ENCODE measurements at places on chromosomes 12 and 14.

- no peak for DNase-seq
Observed at GRCh38 chr12:12903642-12904609, 12.6 kb downstream of the GPRC5A start.

DNA sequence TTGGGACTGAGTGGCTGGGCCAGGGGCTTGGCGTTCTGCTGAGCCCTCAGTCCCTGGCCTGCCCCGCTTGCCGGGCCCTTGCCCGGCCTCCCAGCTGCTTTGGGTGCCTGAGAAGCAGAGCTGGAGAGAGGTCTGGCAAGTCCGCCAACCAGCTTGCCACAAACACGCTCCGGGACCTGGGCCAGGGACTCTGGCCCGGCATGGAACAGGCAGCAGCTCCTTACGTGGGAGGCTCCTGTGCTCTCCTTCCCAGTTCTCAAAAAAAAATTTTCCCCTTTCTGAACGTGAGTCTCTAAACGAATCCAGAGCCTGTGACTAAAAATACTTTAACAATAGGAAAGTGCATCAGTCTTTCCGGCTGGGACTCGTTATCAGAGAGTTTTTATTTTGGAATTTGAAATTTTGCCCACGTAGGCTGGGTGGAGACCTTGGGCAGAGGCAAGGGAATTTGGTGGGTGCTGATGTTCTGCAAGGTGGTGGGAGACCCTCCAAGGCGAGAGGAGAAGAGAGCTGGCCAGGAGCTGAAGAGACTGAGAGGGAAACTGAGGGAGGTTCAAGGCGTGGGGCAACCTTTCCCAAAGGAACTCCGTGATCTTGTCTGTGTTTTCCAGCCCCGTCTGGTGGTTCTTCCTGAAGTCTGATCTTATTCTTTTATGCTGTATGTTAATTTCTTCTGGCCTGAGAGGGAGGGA, 6.8 kb upstream of the NR4A1 start:
- DNase-seq = peak; percentile 89

DNA sequence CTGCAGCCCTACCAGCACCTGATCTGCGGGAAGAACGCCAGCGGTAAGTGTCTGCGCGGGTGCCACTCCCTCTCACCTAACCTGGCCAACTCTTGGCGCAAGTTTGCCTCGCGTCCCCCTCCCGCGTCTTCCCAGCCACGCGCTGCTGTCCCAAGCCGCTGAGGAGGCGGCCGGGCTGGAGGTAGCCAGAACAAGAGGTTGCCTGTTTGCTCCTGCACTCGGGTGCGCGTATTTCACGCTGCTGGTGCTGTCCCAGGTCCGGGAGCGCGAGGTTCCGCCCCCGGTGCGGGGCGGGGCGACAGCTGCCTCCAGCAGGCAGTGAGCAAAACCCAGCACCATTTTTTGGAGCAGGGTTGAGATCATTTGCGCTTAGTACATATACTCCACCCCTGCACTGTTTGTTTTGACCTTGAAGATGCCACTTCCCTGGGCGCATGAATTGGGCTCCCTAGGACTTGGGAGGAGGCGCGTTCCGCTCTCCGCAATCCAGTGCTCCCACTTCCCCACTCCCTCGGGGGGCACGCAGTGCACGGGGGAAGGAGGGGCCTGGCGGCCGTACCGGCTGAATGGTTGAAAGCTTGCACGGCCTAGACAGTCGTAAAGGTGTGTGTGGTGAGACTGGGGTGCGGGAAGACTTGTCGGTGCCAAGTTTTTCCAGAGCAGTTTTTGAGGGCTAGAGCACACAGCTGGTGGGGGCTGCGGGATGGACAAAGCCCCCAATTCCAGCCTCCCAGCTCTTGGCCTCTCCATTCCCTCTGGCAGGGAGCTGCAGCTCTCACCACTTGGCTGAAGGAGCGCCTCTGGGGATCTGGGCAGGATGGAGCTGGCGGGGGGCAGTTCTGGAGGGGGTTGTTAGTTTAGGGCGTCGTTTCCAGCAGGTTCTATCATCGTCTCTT, 226.9 kb upstream of the CRY1 start:
- no peak for DNase-seq

DNA sequence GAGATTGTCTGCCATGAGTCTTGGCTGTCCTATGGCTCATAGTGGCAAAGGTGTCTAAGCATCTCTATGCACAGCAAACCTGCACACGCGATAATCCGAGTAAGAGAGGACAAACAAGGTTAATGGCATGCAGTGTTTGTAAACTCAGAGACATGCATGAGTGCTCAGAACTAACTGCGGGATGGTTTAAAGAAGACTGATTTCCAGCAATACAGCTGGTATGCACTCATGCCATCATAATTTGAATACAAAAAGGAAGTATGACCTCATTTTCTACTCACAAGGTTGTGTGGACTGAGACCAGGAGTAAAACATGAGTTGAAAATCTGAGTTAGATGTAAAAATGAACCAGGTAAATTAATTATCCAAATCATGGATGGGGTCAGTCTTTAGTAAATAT, 16.6 kb upstream of the TCP11L2 start:
- no peak for DNase-seq

DNA sequence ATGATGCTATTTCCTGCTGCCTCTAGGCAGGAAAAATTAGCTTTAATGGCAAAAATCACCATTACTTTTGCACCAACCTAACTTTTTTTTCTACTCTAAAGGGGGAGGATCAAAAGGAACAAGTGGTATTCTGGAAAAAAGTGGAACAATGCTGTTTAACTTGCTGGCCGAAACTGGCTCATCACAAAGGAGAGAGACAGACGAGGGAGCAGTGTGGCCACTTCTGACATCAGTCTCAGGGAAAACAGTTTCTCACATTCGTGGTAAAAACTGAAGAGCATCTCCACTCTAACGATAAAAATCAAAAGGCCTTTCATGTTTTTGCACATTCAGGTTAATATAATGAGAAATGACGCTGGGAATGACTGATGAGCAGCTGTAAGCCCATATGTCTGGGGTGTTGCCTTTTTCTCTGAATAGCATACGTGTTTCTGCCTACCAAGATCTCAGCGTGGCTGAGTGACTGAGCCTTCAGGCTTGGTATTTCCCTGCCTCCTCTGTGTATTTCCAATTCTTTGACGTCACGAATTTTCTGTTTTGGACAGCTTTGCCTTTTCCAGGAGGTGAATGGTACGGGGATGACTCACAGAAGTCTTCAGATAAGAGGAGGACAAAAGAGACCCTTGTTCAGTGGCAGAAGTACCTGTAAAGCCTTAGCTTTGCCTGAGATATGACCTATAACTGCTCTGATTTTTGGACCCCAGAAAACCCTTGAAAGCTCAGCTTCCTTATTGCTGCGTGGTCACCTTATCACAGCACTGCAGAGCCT, 358.8 kb downstream of the GLT1D1 start:
- DNase-seq = no peak

DNA sequence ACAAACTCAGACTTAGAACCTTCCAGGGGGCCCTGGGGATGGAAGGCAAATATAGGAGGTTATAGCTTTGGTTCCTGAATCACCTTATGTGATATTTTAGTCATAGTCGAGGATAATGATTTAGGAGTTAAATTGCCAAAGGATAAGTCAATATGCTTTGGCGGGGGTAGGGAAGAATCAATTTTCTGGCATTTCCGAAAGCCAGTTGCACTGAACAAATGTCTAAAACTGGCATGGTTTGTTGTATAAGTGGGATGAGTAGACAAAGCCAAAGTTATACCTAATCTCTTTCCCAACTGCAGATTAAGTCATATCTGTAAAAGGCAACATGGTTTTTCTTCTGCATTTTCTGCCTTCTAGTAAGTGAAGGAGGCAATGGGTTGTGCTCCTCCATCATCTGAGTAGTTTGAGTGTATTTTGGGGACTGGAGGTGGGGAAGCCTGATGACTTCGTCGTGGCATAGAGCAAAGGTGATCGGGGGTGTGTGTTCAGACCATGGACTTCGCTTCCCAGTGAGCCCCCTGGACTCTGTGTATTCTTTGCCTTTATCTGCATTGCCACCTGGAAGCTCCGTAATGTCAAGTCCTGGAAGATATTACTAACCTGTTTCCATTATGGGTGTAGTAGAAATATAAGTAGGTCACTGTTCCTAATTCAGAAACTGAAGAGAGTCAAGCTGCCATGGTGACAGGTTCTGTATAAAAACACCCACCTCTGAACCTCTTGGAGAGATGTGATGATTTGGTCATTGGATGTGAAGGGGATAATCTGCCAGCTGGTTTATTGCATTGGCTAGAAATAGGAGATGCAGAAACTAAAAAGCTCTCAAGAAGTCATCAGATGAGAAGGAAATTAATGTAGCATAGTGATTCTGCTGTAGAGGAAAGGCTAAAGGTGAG, 24.5 kb downstream of the PPFIBP1 start:
- no peak for DNase-seq

DNA sequence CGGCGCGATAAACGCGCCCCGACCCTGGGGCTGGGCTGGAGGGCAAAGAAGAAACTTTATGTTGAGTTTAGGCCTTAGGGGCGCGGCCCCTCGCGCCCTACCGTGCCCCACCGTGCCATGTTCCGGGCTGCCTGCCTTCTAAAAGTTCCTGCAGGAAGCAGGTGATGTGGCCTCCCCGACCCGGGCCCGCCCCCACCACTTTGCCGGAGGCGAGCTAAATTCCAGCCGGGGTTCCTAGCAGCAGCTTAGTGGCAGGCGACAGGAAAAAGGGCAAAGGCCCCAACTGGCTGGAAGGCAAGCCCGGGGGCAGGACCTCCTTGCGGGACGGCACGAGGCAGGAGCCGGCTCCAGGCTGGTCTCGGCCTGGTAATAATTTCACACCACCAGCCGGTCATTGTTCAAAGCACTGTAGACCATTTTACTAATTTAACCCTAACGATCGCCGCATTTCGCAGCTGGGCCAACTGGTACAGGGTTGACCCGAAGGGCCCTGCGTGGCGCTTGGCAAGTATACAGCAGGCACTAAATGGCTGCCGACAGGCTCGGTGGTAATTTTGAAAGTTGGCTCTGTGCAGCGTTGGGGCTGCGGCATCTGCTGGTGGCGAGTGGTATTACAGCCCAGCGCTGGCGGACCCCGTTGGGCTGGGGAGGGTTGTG, 895 bp upstream of the CCDC88C start:
- DNase-seq = no peak

- DNase-seq = no peak
Observed at GRCh38 chr14:99749142-99749541, 44.1 kb upstream of the EML1 start.

GRCh38 chr14:104085032-104085888, at the start of gene ASPG:
TSS of gene ASPG (plus strand) at chr14:104085700. CDS start at chr14:104085771, 71 bp downstream.
- no peak for DNase-seq

GRCh38 chr12:4143896-4144295, 129.7 kb upstream of the CCND2 start:
- DNase-seq = no peak

DNA sequence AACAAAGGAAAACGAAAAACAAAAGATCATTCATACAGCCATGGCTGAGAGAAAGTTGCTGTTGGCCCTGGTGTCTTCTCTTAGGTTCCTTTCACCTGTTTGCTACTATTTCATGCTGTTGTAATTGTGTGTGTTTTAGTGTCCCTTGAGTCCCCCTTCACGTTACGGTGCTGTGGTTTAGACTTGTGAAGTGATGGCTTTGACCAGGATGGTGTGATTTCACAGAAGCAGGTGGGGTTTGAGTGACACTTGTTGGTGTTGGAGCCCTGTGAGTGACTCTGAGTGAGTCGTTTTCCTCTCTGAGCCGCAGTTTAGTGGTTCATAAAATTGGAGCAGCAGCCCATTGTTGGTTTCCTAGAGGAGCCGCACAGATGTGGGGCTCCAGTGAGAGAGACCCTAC, 635.4 kb downstream of the VRK1 start:
- DNase-seq = no peak

DNA sequence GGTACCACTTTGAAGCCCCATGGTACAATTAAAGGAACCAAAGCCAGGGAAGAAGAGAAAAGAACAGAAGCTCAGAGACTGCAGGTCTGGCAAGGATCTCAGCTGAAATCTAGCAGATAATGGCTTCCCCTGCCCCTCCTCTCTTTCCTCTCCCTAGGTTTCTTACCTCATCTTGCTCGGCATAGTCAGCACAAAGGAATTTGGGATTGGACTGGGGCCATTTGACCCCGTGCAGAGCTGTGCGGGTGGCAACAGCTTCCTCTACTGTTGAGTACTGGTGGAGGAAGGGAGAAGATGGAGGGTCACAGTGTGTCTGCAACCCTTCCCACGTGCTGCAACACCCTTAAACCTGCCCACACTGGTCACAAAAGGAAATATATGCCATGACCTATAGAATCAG, 4.7 kb upstream of the CDH24 start:
- peak; percentile 83 for DNase-seq

GRCh38 chr12:122184517-122184916, 1.6 kb downstream of the LRRC43 start:
- no peak for DNase-seq

GRCh38 chr12:51056242-51056641, 8.1 kb downstream of the LETMD1 start:
- DNase-seq = no peak

- no peak for DNase-seq
Observed at GRCh38 chr14:60800409-60800808, 65.8 kb downstream of the MNAT1 start.

- peak; percentile 76 for DNase-seq
Observed at GRCh38 chr12:93127582-93128331, 198.7 kb upstream of the EEA1 start.

GRCh38 chr14:79017561-79017960, 847.4 kb downstream of the NRXN3 start:
- no peak for DNase-seq

- no peak for DNase-seq
Observed at GRCh38 chr12:104775731-104776231, 182.3 kb downstream of the SLC41A2 start.

GRCh38 chr14:30680036-30680435, 57.9 kb downstream of the SCFD1 start:
- DNase-seq = no peak

DNA sequence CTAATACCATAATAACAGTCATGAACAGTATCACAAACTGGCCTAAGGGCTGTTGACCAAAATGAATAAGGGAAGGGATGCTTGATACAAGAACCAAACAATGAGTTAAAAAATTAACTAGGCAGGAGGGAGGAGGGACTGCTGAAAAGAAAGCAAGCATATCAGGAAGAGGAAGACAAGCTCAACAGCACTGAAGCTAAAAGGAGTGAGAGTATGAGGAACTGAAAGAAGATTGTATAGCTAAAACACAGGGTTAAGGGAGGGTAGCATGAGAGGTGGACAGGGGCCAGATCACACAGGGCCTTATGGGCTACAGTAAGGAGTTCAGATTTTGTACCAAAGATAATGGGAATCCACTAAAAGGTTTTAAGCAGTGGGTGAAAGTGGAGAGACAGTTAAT, 34.1 kb downstream of the ITGA7 start:
- DNase-seq = no peak

- DNase-seq = no peak
Observed at GRCh38 chr12:92629349-92630065, 73.3 kb upstream of the PLEKHG7 start.

DNA sequence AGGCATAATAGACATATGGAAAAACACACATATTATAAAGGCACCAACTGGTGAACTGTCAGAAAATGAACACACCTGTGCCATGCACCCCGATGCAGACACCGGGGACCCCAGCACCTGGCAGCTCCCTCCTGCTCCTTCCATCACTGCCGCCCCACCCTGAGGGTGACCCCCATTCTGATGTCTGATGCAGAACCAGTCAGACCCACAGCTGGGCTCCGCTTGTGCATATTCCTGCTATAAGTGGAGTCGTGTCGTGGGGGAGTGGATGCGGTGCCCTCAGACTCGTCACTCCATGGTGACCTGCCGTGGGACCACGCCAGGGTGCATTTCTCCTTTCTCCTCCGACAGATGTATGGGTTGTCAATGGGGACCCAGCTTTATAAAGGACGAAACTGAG, 45.7 kb upstream of the MEG3 start:
- DNase-seq = no peak

GRCh38 chr12:109800536-109800935, 32.7 kb downstream of the TRPV4 start:
- DNase-seq = no peak

All from BJ (cell line).